RKO (cell line): ENCODE measurements at places on chromosomes 1 and 21.

DNA sequence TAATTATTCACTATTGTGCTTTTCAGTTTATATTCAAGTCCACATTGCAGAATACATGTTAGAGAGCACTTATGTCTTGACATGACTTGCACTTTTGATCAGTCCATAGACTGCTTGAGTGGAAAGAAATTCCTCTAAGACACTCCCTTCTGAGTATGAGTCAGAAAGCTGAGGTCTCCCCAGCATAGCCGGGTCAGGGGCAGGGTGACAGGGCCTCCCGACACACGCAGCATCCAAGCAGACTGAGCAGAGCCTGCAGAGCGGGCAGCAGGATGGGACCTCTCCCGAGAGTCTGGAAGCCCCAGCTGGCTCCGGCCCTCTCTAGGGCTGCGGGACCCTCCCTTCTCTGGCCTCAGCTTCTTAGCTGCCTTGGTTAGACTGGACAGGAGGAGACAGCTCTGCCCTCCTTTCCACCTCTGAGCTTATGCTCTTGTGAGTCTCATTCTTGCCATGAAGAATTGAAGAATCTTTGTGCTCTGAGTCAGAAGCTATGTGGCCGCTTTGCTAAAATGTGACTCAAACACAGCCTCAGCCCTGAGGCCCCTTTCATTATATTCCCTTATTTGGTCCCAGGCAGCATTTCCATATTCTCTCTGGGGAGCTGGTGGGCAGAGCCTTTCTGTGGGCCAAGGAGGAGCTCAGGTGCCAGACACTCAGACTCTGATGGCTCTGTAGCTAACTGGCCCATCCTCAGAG is 11.2 kb upstream of the CAPN2 start:
- peak; percentile 98 for DNase-seq

DNA sequence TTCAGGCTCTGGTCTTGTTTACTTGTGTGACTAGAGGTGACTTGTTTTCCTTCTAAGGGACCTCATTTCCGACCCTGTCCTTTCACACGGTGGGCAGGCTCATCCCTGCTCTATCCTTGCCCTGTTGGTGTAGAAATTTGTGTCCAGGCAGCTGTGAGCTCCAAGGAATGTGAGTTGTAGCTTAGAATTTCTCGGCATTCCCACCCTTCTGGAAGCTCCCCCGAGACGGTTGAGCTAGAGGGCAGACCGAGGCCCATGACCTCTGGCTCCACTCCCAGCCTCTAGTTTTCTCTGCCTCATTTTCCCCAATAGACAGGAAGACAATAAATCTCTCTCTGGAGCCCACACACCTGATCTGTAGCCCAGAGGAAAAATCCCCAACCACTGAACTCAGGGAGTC is 100.9 kb downstream of the NAV1 start:
- DNase-seq = no peak

DNA sequence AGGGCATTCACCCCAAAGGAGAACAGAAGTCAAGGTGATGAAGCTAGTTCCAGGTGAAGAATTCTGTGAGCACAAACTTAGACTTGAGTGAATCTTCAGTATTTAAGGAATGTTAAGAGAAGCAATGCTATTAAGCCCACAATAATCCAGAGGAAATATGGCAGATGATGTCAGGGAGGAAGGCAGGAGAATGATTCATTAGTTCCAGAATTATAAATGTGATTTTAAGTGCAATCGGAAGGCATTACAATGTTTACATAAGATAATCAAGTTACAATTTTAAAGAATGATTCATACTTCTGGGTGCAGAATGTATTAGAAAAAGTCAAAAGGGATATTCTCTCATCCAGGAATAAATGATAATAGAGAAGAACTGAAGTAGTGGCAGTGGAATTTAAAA is 545.2 kb upstream of the BRINP3 start:
- DNase-seq = peak; percentile 61

DNA sequence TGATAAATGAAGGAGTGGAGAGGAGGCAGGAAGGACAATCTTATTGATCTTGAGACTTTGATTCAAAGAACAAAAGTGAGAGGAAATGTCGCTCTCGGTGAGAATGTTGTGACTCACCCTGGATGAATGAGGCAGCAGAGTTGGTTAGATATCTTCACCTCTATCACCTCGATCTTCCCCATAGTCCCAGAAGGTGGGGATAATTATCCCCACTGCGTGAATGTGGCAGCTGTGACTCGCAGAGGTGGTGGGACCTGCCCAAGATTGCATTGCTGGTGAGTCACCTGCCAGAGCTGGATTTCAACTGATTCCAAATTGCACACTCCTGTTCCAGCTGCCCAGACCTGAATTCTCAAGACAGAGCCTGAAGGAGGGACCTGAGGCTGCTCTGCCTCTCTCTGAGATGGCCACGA is 105.0 kb downstream of the MATN1 start:
- DNase-seq = no peak

GRCh38 chr1:153312570-153313186 is at the start of gene PGLYRP3:
Gene PGLYRP3 (minus strand): TSS chr1:153312952. CDS start chr1:153310665, 2,287 bp downstream.
- no peak for DNase-seq

DNA sequence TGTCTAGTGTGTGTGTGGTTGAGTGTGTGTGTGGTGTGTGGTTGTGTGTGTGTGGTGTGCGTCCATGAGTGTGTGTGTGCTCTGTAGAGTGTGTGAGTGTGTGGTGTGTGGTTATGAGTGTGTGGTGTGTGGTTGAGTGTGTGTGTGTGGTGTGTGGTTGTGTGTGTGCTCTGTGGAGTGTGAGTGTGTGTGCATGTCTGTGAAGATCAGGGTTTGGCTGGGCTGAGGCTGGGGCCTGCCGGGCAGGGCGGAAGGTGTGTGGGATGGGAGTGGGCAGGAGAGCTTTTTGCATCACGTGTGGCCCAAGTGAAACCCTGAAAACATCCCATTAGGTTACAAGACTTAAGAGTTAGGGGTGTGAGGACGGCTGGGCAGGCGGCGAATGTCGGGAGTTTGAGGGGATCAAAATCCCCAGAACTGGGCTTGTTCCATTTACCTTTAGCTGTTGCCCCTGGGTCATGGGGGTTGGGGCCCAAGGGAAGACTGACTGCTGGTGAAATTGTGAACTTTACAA is 2.9 kb upstream of the FCMR start:
- no peak for DNase-seq

GRCh38 chr1:211735208-211736170 is 60.1 kb upstream of the NEK2 start:
- DNase-seq = peak; percentile 87

DNA sequence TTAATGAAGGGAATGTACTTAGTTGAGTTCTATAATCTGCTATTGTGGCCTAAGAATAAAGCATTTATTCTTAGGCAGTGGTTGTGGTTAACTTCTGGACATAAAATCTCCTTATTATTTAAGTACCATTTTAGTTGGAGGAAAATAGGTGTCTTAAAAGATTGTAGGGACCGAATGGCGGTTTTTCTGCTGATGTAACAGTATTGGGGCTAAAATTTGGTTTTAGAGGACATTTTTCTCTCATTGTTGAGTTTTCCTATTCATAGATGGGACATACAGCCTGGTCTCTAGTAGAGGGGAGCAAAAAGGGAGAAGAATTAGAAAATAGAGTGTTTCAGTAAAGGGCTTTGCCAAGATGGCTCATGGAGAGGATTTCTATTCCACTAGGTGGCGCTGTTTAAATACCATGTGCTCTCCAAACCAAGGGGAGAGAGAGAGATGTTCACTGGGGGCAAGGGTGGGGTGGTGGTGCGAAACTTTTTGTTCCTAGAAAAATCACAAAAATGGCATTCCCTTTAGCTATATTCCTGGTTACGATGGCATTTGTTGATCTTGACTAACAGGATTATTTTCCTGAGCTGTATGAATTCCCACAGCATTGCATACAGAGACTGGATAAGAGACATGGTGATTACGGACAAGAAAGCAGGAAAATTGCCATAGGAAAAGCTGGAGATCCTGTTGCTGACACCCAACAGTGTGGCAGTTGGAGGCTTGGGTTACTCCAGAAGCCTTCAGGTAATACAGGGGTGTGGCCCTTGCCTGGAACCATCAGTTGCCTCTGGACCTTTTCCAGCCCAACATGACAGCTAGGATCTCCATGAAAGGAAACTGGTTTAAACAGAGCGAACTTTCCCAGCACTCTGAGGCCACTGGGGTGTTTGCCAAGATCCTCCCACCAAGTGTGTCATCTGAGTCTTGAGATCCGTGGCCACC is 18.2 kb upstream of the FCGR2A start:
- peak; percentile 48 for DNase-seq

DNA sequence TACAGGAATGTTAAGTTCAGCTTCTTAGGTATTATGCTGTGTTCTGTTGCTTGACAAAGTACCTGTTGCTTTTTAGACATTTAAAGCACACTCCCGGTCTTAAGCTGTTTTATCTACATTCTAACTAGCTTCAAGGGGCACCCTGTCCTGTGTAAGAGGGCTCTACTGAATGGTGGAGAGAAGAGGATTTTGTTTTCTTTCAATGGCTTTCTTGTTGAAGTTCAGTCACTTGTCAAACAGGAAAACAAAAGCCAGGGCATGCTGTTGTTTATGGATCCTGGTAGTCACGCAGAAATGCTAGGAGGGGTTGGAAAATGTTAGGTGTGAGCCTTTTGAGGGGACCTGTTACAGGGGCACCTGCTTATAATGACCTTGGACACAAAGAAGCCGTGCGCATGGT is 30.7 kb downstream of the PGM1 start:
- no peak for DNase-seq

GRCh38 chr1:190739926-190740325 is 262.3 kb upstream of the BRINP3 start:
- no peak for DNase-seq

DNA sequence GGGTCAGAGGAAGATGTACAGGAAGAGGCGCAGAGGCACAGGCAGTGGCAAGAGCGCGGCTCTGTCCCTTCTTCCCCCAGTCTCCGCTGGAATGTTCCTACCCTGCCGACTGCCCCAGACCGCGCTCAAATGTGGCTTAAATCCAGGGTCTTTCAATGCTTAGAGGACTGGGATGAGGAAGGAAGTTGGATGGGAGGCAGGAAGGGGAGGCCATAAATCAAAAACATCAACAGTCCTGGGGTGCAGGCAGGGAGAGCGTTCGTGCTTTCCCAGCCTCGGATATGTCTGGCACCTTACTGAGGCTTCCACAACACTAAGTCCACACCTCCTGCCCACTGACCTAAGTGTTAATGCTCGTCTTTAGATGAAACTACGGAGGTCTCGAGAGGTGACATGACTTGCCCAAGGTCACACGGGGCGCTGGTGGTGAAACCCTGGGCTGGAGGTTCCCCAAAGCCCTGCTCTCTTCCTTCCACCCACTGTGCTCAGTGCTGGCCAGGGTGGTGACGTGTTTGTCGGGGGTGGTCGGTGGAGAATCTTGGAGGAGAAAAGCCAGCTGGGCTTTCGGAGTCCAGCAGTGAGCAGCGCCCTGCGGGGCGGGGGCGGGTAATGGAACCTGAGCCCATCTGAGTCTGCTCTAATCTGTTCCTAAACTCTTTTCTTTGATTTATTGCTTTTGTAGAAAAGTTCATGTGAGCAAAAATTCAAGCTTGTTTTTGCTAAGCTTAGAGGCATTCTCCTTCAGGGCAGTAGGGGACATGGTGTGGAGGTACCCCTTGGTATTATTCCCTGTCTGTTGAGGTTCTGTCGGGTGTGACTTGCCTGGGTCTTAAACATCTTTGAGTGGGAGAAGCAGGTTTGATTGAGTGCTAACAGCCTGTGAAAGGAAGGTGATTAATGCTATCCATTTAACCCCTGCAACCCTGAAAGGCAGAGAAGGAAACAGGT is 708 bp downstream of the CDA start:
- DNase-seq = no peak

- DNase-seq = no peak
These were observed 5.9 kb upstream of the SLC6A17 start for GRCh38 chr1:110144366-110144765.

- DNase-seq = no peak
These were observed 16.4 kb upstream of the CPLANE2 start for GRCh38 chr1:16253332-16253922.

DNA sequence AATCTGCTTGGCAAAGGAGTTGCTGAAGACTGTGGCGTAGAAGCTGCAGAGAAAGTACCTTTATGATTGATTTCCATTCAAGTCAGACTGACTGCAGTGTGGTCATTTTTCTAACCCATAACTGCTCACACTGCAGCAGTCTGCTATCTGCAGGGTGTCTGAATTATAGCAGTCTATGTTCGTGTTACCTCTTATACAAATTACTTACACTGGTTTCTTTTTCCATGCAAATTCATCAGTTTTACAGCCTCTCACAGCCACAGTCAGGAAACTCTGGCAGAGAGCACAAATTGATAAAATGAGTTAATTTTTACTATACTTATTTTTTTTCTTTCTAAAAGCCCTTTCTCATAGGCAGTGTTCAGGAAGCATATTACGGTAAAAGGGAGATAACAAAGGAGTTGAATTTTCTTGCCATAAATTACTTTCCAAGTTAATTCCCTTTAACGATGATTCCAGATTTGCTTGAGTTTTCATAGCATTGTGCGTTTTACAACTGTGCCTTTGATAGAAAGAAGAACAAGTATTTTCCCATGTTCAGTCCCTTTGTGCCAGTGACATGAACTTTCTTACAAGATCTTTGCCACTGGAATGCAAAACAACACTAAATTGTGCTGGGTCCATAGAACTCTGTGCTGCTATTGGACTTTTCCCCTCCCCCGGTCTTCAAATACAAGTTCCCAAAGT is 261.5 kb downstream of the NFIA start:
- no peak for DNase-seq

GRCh38 chr1:153355445-153356071 is 2.1 kb upstream of the S100A9 start:
- DNase-seq = peak; percentile 67

GRCh38 chr1:171718216-171718615 is 23.6 kb downstream of the VAMP4 start:
- no peak for DNase-seq

GRCh38 chr1:74971982-74972381 is 162.2 kb upstream of the LHX8 start:
- no peak for DNase-seq

DNA sequence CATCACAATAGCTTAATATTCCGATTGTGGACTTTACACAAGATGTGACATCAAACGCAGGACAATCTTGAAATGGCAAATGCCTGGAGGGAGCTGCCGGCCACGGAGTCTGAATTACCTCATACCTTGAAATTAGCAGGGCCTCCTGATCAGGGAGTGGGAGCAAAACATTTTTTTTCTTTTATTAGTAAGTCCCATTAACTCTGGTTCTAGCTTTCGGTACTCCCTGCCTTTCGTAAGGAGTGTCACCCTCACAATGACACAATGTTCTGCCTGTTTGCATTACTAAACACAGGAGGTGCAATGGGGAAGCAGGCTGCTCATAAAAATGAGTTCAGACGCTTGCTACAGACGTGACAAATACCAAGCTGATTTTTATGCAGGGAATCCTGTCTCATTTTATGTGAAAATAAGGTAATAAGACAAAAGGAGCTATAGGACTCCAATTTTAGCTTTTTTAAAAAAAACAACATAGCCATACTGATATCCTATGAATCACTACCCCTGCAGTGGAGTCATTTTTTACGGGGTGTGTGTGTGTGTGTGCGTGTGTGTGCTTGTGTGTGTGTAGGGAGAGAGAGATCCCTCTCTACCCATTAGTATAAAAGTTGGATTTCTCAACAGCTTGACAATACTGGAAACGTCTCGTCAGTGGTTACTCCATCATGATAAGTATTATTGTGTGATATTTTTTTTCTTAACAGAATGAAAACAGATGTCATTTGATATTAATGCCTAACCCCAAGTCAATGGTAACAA is 205.1 kb upstream of the RUNX1 start:
- no peak for DNase-seq

GRCh38 chr1:180486092-180486491 is 16.3 kb downstream of the ACBD6 start:
- DNase-seq = no peak
